ENCODE measurements at places on chromosomes 2 and 18. TPM values are rescaled to one million over a fixed set of nuclear protein-coding genes. Genes with fewer than 3 reads are reported as not detected.

Gene FEZ2
- total RNA-seq: 56.9 TPM

Gene ZBTB14
- 10.9 TPM for total RNA-seq

Gene ELOA2
- not detected for total RNA-seq

Gene STON1
- total RNA-seq: 14.4 TPM

Gene LRRTM4
- total RNA-seq: under 0.01 TPM

Gene OTOS
- total RNA-seq: 1.2 TPM
